T-helper 22 cell (primary cell): ENCODE measurements at places on chromosomes 16 and 17.

GRCh38 chr16:62545039-62545438 lies 508.8 kb upstream of the CDH8 start:
- DNase-seq, result no peak

DNA sequence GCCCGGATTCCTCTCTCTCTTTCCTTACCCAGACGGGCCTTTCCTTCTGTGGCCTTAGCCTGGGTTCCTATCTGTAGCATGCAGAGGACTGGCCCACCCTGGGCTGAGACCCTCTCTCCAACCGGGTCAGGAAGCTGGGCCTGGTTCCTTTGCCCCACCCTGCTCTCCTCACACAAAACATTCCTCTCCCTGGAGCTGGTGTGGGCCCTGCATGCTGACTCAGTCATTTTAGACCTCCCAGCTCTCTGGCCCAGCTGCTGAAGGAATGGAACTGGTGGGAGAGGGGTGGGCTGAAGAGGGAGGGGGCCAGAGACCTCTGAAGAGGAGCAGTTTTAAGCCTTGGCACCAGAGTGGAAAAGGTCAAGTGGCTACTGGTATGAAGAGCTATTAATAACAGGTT lies 957 bp downstream of the MYL4 start:
- no peak for DNase-seq

DNA sequence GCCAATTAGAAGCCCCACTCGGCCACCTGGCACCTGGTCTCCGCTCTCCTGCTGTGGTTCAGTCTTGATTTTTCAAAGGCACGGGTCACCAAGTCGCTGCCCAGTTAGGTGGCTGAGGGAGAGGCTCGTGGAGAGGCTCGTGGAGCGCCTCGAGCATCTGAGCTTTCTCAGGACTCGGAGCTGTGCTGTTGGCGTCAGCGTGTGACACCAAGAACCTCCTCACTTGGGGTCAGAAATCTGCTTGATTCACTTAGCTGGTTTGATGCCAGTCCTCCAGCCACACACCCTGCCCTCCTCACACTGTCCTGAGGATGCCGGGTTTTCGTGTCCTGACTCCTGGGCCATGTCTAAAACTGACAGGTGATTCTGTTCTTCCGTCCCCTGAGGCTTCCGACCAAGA lies 82.6 kb downstream of the SOCS1 start:
- DNase-seq, result no peak

DNA sequence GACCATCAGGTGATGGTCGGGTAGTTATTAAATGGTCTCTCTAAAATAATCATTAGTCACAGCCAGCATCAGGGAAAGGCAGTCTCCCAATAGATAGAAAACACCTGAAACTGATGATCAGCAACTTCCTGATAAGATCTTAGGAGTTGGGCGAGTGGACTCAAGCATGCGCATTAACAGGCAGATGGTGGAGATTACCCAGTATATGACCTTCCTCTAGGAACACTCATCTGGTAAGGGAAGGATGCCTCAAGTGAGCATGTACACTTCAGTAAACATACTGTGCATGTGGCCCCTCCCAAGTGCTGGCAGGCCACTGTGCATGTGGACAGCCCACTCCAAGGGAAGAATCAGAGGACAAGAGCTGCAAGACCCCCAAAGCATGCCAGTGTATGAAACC lies 105.9 kb downstream of the ABCC12 start:
- DNase-seq, result no peak

GRCh38 chr16:50821586-50821985 lies 79.7 kb downstream of the CYLD start:
- DNase-seq, result no peak

- no peak for DNase-seq
Measured at GRCh38 chr17:63399316-63399715, 46.8 kb downstream of the CYB561 start.

GRCh38 chr17:64787921-64788271 lies 125.8 kb upstream of the SMURF2 start:
- no peak for DNase-seq

GRCh38 chr16:86951831-86952598 lies 365.2 kb downstream of the C16orf95 start:
- DNase-seq, result no peak

DNA sequence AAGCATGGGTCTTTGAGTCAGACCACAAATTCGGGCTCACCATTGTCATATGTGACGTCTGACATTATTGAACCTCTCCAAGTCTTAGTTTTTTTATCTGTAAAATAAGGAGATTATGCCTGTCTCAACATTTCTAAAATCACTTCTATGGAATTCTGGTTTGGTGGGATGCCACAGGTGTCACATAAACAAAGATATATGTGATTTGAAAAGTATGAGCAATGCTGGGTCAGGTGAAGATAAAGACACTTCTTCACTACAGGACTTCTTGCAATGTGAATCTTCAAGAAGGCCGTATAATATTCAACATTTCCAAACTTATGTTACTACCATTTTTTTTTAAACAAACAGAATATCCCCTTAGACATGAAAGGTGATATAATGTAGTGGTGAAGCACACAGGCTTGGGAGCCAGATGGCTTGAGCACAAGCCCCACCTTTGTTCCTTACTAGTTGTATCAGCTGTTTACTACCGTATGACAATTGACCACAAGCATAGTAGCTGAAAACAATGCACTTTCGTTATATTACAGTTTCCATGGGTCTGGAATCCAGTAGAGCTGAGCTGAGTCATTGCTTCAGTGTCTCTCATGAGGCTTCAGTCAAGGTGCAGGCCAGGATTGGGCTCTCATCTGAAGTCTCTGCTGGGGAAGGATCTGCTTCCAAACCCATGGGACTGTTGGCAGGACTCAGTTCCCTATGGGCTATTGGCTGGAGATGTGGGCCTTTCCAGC lies 87.7 kb downstream of the UTP18 start:
- DNase-seq, result no peak

DNA sequence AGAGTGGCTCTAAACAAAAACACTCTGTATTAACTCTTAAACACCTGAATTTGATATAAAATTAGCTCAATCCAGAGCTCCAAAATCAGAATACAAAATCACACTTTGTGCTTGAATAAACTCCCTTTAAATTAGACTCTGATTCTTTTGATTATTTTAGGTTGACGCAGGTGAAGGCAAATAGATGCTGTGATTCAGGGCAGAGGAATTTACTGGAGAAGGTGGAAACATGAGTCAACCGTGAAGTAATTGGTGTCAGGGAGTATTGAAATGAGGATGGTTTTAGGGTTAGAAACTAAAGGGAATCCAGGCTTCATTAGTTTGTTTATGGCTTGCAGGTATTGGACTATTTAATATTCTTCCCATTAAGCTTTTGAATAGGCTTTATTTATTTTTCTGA lies 37.1 kb upstream of the TEKT1 start:
- DNase-seq, result no peak

DNA sequence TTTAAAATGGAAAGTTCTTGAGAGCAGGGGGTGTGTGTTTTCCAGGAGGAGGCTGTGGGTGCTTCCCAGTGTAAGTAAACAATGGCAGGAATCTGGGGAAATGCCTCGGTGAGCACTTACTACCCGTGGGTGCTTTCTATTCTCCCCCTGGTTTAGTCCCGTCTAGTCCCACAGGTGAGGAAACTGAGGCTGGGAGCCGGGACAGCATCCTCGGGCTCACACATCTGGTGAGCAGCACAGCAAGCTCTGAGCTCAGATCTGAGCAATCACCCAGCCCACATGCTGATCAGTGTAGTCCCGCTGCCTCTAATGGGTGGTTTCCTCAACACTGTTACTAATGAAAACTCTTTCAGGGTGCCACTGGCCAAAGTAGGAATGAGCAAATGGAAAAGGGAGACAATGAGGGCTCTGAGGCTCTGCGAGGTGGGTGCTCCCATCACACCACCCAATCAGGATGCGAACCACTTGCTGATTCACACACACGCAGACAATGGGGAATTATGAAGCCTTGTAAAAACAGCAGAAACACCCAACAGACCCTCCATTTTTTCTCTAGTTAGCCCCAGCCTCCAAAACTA lies 202.6 kb downstream of the PARN start:
- no peak for DNase-seq

GRCh38 chr16:88853325-88853941 lies 3.3 kb downstream of the GALNS start:
- DNase-seq, result no peak

- no peak for DNase-seq
Measured at GRCh38 chr16:81263470-81264220, 25.2 kb downstream of the BCO1 start.

DNA sequence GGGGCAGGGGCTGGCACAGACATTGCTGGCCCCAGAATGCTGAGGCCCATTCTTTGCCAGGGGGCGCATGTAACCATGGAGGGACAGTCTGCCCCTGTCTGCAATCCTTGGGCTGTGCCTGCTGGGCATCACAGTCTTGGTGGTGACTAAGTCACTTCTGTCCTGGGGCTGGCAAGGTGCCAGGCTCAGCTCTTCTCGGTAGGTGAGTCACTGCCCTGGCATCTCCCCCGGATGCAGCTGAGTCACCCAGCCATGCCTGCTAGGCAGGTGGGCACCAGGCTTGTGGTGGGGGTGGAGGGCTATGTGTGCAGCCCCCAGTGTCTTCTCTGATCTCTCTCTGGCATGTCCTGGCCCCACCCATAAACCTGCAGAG lies 5.6 kb downstream of the RARA start:
- peak; percentile 92 for DNase-seq

GRCh38 chr16:9370061-9370491 lies 278.6 kb downstream of the HAPSTR1 start:
- no peak for DNase-seq

DNA sequence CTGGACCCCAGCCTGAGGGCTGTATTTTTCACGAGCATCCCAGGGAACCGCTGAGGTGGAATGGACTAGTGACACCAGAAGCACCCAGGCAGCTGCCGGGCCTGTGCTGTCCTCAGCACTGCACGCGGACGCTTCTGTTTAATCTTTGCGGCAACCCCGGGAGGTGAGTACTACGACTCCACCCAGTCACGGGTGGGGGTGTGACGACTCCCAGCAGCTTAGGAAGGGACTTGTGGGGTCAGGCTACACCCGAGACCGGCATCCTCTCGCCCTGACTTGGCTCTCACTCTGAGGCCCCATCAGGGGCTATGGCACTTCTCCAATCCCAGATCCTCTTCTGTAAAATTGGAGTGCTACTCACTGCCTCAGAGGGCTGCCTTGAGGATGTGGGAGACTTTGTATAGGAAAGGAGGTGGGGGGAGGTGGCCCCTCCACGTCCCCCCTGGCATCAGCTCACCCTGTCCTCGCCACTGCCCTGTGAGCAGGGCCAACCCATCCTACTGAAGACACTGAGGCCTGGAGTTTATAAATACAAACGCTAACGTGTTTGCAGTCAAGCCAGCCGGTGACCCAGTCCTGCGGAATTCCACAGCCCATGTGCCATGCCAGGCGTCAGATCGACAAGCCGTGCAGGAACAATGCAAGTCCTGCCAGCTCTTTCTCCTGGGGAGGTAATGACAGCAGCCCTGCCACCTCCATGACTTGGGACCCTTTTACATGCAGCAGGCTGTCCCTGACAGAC lies 44.4 kb downstream of the PPL start:
- no peak for DNase-seq

GRCh38 chr16:10265770-10266615 lies 83.8 kb upstream of the GRIN2A start:
- no peak for DNase-seq

- no peak for DNase-seq
Measured at GRCh38 chr16:49779979-49780378, 75.9 kb downstream of the ZNF423 start.
